ENCODE measurements at places on chromosomes 12 and 14.

DNA sequence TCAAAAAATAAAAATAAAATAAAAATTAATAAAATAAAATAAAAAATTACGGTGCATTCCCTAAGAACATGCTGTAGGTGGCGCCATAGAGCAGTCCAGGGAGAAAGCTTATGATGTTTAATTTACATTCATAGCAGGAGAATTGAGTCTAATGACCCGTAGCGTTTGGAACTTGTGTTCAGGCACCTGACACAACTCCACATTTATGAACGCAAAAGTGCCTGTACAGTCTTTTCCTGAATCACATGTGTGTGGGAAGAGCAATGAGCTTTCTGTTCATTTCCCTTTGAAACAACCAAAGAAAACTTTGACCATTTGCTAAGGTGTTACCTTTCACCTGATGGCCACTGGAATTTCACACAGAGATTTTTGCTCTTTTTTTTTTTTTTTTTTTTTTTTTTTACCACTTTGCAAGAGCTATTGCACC is 60.6 kb upstream of the KCNA1 start:
- no peak for DNase-seq

- no peak for DNase-seq
Measured at GRCh38 chr12:95258803-95259202, 41.2 kb downstream of the VEZT start.

GRCh38 chr12:55683676-55684075 is 24.0 kb downstream of the ITGA7 start:
- no peak for DNase-seq

GRCh38 chr14:36647417-36647823 is 14.2 kb upstream of the PAX9 start:
- no peak for DNase-seq

GRCh38 chr14:52360831-52361230 is 46.7 kb downstream of the PTGER2 start:
- no peak for DNase-seq

DNA sequence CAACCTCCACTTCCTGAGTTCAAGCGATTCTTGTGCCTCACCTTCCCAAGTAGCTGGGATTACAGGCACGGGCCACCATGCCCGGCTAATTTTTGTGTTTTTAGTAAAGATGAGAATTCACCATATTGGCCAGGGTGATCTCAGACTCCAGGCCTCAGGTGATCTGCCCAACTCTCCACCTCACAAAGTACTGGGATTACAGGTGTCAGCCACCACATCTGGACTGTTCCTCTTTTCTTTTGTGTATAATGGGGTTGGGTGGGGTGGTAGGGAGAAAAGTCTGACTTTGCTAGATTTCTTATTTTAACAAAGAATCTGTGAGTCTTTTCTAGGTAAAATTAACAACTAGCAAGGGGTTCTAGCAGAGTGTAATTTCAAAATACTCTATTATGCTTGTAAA is 92.7 kb upstream of the AMN1 start:
- DNase-seq: no peak

DNA sequence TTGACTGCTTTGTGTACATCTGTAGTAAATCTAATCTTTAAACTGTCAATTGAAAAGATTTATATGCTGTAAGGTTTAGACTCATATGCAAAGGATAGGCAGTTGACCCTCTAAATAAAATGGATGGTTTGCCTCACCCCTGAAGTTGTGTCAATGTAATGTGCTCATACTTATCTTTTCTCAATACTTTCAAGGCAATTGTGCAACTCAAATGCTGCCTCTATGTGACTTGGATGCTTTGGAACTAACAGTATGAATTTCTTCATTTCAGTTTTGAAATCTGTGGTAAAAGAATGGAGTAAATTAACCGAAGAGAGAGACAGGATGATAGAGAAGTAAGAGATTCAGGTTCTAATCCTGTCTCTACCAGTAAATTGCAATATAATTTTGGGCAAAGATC is 9.7 kb downstream of the PDE6H start:
- no peak for DNase-seq

DNA sequence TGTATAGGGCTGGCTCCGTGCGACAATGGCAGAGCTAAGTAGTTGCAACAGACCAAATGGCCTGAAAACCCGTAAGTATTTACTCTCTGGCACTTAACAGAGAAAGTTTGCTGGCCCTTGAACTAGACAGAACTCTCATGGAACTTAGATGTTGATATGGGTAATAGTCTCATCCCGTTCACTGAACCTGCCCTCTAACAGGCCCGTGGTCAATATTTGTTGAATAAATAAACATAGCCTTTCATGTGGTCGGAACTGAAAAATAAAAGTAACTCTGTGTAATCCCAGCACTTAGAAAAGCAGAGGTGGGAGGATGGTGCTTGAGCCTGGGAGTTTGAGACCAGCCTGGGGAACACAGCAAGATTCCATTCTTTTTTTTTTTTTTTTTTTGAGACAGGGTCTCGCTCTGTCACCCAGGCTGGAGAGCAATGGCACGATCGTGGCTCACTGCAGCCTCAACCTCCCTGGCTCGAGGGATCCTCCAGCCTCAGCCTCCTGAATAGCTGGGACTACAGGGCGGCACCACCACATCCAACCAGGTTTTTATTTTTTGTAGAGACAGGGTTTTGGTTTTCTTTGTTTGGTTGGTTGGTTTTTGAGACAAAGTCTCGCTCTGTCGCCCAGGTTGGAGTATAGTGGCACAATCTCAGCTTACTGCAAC is 29.7 kb downstream of the KDM2B start:
- no peak for DNase-seq

GRCh38 chr12:55703901-55704761 is 3.6 kb downstream of the ITGA7 start:
- no peak for DNase-seq

All from NCI-H1436 treated with DMSO at 0.1 percent for 48 hours (cell line).